ENCODE measurements at places on chromosomes 11 and 22.

DNA sequence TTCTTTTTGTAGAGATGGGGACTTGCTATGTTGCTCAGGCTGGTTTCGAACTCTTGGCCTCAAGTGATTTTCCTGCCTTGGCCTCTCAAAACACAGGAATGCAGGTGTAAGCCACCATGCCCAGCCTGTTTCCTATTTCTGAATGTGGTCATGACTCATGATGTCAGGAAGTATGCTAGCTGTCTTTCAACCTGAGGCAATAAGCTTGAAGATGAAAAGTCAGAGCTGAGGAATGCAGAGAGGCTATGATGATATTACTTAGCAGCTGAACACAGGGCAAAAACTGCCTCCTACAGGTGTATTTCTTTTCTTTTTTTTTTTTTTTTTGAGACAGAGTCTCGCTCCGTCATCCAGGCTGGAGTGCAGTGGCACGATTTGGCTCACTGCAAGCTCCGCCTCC, 9.0 kb upstream of the NUCB2 start:
- DNase-seq, result no peak

DNA sequence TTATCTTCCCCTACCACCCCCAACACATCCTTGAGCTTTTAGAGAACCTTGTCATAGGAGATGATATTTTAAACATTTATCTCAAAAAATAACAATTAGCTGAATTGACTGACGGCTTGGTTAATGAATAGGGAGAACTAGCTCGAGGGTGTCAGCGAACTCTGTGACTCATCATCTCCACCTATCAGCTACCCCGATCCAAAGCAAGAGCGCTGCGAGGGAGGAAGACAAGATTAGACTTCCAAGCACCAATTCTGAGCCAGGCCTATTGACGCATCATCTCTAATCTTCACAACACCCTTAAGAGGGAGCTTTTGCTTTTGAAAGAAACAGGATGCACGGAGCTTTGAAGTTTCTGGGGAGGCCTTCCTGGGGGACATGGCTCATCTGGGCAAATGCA, 51.0 kb upstream of the GALNT18 start:
- no peak for DNase-seq

- DNase-seq, result no peak
Measured at GRCh38 chr11:118883368-118884071, at the start of gene CXCR5. CXCR5 (plus strand) TSS chr11:118883892; CDS start chr11:118883942, 50 bp downstream.

GRCh38 chr22:25702040-25702439, 39.9 kb upstream of the MYO18B start:
- no peak for DNase-seq
